ENCODE measurements at places on chromosomes 5 and 9.

- DNase-seq = no peak
Observed at GRCh38 chr5:77396017-77396416, 96.1 kb downstream of the WDR41 start.

DNA sequence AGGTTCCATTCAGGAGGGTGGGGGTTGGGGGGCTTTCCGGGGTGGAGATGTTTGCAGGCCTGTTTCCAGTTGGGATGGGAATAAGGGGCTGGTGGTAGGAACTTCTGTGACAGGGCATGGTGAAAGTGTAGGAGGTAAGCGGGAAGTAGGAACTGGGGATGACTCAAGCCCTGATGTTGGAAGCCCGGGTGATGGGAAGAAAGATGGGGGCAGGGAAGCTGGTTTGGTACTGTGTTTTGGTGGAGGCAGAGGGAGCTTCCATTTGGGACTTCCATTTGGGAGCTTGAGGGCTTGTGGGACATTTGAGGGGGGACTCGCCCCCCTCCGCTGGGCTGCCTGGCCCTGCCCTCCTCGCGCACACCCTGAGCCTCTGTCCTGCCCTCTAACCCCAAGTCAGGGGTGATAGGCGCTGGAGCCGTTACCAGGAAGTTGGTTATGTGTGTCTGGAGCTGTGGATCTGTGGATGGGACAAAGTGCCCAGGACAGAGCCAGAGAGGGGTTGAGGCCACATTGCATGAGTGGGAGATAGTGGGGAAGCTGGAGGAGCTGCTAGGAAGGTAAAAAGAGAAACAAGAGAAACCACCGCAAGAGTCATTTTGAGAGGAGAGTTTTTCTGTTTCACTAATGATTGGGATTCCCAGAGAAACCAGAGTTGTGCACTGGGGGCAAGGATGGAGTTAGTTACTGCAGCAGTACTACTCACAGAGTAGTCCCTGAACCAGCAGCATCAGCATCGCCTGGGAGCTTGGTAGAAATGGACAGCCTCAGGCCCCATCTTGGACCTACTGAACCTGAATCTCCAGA lies 6.6 kb downstream of the RGS14 start:
- DNase-seq = no peak

DNA sequence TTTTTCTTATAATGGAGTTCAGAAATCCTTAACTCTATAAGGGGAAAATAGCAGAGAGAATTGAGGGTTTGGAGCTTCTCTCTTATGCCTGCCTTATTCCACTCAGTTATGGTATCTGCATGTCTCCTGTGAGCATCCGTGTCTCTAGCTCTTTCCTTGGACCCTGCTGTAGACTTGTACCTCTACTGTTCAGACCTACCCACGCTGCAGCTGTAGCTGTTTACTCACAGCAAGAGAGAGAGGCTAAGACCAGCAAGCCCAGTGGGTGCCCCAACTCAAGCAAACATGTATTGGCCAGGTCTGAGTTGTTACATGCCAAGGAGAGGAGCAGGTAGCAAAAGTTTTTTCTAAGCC lies 7.1 kb upstream of the PCSK1 start:
- no peak for DNase-seq

DNA sequence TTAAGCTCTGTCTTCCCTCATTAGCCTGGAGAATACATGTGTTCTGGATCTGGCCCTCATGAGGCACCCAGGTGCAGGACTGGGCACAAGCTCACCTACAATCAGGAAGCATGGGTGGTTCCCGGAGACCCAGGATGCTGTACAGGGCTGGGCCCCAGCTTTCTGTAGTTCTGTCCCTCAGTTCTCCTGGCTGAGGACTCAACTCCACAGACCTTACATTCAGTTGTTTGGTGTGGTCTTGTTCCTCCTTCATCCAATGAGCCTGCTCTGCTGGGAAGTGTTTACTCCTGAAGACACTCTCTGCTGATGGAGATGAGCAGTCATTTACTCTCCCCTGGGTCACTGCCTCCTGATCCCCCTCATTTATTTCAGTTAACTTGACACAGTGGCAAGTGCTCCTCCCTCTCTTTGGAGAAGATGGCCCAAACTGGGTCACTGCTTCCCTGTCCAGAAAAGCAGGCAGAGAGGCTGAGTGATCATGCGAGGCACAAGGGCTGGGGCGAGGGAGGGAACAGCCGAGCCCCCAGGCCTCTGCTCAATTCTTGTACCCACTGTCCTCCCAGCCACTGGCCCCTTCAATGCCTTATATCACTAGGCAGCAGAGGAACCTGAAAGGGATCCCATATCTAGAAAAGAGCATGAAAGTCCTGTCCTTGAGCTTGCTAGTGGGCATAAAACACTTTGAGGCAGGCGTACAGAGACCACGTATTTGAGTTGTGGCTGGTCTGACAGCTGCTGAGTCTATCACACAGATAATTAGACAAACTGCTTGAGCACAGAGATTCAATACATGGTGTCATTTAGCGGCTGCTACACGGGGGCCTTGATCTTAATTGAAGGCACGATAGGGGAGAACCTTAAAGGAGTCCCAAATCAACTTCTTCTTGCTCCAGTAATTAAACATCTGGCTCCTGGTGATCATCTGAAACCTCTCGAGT lies 221.7 kb downstream of the FSTL4 start:
- DNase-seq = no peak

DNA sequence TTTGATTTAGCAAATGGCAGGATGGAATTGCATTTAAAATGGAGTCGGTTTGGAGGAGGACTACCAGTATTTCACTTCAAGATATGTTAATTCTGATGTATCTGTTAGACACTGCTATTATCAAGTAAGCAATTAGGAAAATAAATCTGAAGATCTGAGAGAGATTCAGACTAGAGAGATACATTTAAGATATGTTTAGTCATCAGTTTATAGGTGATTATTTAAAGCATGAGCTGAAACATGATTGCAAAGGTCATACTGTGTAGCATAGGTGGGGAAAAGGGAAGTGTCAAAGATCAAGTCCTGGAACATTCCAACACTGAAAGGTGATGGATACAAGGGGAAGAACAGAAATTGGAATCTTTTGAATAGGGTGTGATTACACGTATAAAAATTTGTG lies 79.1 kb downstream of the FAM174A start:
- DNase-seq = no peak

GRCh38 chr5:90861843-90862586 lies 303.4 kb downstream of the ADGRV1 start:
- no peak for DNase-seq

DNA sequence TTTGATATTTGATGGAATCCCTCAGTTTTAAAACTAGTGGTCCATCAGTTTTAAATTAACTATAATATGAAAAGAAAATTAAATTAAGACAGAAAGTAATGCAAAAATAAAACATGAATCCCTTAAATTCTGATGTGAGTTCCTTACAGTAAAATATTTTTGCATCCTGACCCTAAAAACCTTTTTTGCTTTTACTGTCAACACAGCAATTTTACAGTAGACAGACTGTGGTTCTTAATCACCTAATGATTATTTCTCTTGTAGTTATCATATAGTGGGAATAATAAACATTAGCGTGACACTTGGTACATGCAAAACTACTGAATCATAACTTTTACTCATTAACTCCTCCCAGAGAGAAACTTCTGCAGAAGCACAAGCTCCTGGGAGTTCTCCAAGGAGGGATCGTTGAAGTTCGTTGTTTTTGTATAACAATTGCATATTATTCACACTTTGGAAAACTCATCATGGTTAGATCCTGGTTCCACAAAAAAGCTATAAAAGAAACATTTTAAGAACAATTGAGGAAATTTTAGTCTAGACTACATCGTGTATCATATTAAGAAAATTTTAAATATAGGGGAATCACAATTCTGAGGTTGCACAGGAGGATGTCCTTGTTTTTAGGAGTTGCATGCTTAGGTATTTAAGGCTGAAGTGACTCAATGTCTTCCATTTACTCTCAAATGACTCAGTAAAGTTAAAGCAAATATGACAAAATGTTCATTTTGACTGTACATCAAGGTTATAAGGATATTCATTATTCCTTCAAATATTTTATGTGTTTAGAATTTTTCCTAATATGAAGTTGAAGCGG lies 88.2 kb upstream of the NIPAL4 start:
- no peak for DNase-seq

- DNase-seq = no peak
Observed at GRCh38 chr5:96079075-96079474, 117.4 kb upstream of the ELL2 start.

DNA sequence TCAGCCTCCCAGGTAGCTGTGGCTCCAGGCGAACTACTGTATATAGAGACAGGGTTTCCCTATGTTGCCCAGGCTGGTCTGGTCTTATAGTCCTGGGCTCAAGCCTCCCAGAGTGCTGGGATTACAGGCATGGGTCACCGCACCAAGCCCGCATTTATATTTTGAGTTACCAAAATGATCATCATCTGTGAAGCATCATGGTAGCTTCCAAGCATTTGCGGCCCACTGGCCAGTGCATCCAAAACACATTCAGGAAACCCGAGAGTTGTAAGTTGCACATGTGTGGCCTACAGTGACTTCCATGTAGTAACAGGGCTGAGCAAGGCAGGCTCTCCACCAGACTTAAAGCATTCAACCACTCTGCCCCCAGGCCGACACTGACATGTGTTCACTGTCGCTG lies 2.3 kb downstream of the BRD3OS start:
- no peak for DNase-seq

DNA sequence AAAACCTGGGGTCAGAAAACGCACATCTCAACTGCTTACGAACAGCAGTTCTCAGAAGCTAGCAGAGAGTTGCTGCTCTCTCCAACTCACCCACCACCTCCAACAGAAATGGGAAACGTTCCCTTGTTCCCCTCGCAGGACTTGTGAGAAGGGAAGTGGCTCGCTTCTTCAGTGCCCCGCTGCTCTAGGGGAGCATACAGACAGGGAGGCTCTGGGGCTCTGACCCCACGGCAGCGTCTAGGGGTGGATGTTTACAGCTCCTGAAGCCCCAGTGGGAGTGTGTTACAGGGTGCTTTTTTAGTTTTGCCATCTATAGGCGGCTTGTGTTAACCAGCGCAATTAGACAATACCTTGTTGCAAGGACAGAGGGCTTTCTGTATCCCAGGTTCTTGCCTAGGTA lies 267.7 kb upstream of the ACTBL2 start:
- no peak for DNase-seq

- no peak for DNase-seq
Observed at GRCh38 chr9:130555061-130555460, 24.3 kb upstream of the FUBP3 start.

DNA sequence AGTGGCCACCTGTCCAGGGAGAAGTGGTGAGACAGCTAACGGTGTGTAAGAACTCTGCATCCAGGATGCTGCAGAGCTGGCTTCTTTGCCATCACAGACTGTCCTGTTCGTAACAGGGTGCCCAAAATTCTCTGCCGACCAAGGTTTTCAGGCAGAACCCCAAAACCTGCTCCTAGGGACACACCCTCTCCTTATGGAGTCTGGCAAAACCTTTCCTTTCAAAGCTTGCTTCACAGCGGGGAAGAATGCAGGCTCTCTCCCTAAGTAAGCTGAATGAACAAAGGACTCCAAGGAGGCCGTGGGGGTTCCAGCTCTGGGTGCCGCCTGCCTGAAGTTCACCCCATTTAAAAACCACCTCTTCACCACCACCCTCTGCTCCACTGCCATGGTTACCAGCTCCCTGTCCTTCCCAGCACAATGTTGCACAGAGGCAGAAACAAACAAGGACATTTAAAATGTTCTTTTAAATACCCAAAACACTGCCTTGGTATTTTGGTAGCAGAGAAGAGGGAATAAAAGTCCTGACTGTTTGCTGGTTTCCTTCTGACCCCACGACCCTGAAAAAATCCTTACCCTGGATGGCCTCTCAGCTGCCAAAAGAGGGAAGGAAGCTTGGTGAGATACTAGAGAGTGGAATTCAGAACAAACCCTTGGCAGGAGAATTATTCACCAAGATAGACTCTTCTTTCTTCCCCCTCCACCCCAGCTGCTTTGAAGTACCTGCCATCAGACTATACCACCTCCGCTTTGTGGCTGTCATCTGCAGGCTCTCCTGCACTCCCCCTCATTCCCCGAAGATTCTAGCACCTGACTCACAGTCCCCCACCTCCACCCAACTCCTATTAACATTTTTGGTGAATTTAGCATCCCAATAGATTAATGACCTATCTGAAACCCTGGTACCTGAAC lies 7.1 kb upstream of the KLF9 start:
- peak; percentile 19 for DNase-seq

GRCh38 chr9:4371108-4371507 lies 71.2 kb upstream of the GLIS3 start:
- DNase-seq = no peak

DNA sequence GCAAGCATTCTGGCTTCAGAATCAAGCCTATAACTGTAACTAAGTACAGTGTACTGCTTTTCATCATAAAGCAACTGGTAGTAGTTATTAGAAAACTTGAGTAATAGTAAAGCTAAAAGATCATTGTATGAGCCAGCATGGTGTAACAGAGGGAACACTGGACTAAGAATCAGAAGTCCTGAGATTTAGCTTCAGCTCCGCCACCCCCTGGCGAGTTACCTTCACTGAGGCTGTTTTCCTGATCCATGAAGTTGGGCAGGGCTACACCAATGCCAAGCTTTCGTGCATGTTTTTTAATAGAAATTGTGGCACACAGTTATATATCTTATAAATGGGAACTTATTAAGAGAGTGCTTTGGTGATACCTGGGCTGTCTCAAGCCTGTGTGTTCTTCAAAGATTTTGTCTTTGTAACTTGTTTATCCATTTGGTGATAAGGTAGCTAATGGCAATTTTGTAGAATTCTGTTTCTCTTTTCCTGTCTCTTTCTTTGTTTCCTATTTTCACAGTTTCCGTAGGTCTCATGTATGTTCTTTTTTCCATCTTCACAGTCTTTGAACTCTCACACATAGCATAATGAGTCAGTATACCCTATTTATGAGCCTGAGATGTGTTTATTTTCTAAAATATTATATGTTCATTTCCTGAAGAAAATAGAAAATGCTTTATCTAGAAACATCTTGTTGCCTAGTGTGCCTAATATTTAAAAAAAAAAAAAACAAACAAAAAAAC lies 102.3 kb downstream of the GDNF start:
- DNase-seq = no peak

DNA sequence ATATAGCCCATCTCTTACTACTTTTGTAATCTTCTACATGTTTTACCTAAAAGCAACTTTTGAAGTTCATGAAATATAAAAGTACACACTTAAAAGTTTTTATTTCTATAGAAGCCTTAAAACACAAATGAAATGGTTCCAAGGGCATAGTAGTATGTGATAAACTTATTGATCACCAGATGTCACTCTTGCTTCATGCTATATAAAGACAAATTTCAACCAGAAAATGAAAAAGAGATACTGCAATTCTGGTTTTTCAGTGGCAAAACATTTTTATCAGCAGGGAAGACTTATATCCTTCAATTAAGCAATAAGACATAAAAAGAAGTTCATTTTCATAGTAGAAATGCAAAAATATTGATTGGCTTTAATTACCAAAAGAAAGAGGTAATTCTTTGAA lies 69.4 kb upstream of the FBXL17 start:
- no peak for DNase-seq

GRCh38 chr5:73701566-73701965 lies 75.6 kb downstream of the ARHGEF28 start:
- DNase-seq = no peak

DNA sequence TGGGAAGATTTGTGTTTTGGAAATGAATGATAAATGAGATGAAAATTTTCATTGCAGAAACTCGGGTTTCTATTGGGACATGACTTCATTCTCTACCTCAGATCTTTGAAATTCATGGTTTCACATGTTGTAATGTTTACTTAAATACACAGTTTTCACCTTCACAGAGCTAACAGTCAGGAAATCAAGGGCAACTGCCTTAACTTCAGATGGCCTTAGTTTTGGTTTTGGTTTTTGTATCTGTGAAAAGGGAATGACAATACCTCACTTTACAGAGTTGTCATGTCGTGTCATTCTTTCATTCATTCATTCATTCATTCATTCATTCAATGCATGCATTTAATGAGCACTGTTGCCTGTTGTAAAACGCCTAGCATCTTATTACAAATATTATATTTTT lies 41.9 kb downstream of the NIM1K start:
- DNase-seq = no peak

- DNase-seq = no peak
Observed at GRCh38 chr9:111013250-111013649, 25.0 kb downstream of the LPAR1 start.

All from stimulated activated CD4-positive, alpha-beta T cell treated with anti-CD3 and anti-CD28 coated beads, TNF-alpha, amount 100 ng/mL, for 1 hour (primary cell).